ENCODE measurements at places on chromosomes 11 and 22.

GRCh38 chr11:19879307-19880087 lies 166.9 kb downstream of the NAV2 start:
- no peak for DNase-seq

DNA sequence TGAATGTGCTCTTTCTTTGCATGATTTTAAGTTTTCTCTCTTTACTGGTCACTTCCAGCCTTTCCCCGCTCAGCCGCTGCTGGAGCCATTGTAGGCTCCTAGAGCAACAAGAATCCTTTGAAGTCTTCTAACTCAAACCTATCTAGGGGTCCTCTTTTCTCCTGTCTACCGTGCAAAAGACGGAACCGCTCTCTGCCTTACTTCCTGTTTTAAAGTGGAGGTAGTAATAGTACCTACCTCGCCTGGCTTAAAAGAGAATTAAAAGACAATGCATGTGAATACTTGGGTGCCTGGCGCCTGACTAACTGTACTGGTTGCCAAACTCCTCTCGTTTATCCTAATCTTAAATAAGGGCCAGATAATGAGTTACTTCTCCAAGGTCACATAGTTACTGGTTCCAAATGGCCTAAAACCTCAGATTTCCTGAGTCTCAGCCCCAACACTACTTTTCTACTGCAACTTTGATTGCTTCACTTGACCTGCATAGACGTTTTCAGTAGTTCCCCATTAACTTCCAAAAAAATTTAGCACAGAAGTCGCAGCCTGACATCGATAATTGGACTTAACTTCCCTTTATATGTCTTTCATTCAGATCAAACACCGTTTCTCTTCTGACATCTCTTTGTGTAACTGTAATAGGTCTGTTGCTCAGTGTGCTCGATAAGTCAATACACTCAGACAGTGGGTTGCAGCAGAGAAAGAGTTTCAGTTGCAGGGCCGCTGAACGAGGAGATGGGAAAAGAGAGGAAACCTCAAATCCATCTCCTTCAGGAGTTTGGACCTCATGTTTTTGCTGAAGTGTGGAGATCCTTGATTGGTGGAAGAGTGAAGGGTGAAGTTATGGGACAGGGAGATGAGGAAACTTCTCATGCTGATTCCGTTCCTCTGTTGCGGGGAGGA lies 891 bp downstream of the SAMM50 start:
- no peak for DNase-seq

- DNase-seq, result no peak
Observed at GRCh38 chr11:12161603-12162350, 51.4 kb downstream of the MICAL2 start.

DNA sequence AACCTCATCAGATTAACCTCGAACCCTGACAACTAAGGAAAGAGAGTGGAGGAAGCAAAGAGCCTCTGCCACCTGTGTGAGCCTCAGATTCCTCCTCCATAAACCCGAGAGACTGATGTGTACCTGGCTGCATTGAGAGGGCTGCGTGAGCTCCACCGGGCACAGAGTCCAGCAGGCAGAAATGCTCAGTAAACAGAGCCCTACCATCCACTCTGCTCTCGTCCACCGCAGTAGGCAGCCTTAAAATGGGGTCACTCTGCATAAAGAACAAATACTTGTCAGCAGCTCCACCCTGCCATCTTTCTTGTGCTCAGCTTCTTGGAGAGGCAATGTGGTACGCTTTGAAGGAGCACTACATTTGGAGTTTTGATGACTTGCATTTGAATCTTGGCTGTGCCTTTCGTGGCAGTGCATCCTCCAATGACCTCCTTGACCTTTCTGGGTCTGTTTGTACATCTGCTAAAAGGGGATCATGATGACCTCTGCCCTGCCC lies 43.0 kb upstream of the CD5 start:
- no peak for DNase-seq

- no peak for DNase-seq
Observed at GRCh38 chr11:19982774-19983495, 177.3 kb downstream of the DBX1 start.
